ENCODE measurements at places on chromosomes 2 and 18. TPM values are rescaled to one million over a fixed set of nuclear protein-coding genes. Genes with fewer than 3 reads are reported as not detected.

The BZW1 gene
- total RNA-seq = 268 TPM

The LIMS3 gene
- total RNA-seq = not detected

The TEKT4 gene
- not detected for total RNA-seq

The HOXD13 gene
- total RNA-seq = not detected

The RGPD4 gene
- total RNA-seq = not detected

The LRRTM1 gene
- total RNA-seq = not detected

The SALL3 gene
- not detected for total RNA-seq

The UNC80 gene
- 0.04 TPM for total RNA-seq

The RAPGEF4 gene
- 3.3 TPM for total RNA-seq

DNA sequence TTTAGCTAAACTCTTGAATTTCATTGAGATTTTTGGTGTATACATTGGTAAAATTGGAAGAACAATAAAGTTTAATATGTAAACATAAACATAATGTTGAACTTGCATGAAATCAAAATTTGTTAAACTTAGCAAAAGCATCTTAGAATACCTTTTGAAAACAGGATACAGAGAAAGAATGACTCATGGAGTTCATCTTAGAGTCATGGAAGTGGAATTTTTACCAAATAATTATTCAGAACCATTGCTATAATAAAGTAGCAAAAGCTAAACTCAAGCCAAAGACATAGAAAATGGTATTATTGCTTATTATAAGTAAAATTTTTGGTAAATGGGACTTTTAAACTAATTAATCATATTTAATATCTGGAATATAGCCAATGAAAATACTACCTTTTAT, 841.6 kb upstream of the SLC39A10 start:
- no peak for ATAC-seq

DNA sequence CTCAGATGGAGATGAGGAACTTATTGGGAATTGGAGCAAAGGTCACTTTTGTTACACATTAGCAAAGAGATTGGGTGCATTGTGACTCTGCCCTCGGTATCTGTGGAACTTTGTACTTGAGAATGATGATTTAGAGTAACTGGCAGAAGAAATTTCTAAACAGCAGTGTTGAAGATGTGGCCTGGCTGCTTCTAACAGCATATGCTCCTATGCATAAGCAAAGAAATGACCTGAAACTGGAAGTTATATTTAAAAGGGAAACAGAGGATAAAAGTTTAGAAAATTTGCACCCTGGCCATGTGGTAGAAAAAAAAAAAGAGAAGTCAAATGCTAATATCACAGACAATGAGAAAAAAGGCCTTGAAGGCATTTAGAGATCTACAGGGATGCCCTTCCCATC, 256.8 kb upstream of the ZC3H15 start:
- ATAC-seq = no peak

DNA sequence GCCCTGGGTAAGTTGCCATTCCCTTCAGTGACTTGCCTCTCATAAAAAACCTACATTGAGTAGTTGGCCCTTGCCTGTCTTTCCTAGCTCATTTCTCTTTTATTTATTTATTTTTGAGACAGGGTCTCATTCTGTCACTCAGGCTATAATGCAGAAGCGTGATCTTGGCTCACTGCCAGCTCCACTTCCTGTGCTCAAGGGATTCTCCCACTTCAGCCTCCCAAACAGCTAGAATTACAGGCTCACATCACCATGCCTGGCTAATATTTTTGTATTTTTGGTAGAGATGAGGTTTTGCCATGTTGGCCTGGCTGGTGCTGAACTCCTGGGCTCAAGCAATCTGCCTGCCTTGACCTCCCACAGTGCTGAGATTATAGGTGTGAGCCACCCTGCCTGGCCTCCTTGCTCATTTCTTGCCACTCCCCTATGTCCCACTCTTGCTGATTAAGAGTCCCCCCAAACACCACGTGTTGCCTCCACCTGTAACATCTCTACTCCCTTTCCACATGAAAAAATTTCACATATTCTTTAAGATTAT, 12.6 kb downstream of the EVA1A start:
- no peak for ATAC-seq

GRCh38 chr2:40371525-40372282, 80.2 kb downstream of the SLC8A1 start:
- no peak for ATAC-seq

DNA sequence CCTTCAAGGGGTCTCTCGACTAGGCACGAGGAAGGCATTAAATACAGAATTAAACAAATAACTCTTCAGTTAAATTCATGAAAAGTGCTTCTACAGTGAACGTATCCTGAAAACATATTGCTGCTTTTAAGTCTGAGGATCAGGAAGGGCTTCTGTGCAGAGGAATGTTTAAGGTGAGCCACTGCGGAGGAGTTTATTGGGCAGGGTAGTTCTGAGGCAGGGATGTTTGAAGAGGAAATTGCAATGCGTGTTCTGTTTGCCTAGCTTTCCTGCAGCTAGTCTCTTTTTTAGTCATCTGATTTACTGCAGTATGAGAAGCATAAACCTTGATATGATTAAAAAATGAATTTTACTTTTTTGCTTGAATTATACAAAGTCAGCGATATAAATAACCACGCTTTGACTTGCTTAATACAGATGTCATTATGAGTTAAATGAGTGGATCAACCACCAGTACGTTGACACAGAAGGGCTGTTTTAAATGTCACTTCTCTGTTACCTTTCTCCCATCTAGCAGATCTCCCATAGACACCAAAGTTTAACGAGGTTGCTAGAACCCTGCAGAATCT, 98.7 kb downstream of the CTNNA2 start:
- no peak for ATAC-seq

GRCh38 chr2:180677930-180678624, 302.3 kb upstream of the UBE2E3 start:
- peak; percentile 74 for ATAC-seq

DNA sequence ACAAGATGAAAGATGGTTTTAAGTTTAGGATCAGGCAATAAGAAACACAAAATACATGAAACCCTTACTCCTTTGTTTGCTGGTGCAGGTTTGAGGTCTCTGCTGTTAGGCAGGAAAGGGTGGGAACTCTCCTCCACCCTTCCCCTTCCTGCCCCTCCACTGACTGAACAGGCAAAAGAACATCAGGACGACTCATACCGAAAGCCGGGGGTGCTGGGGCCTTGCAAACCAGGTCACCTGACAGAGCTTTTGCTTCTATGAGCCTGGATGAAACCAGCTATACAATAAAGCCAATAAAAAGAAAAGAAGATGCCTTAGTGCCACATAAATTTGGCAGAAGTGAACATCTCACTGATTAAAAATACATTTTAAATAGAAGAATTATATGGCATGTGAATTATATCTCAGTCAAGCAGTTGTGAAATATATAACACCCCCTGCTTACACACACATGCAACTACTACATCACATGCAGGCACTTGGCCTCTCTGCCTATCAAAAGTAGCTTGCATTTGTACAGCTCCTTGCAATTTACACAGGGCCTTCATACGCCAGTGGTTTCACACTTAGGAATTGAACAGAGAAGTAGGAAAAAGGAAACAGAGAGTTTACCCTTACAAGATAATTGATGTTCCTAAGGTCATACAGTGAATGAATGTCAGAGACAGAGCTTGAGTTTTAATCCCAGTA, 215.1 kb upstream of the TRIB2 start:
- peak; percentile 67 for ATAC-seq

DNA sequence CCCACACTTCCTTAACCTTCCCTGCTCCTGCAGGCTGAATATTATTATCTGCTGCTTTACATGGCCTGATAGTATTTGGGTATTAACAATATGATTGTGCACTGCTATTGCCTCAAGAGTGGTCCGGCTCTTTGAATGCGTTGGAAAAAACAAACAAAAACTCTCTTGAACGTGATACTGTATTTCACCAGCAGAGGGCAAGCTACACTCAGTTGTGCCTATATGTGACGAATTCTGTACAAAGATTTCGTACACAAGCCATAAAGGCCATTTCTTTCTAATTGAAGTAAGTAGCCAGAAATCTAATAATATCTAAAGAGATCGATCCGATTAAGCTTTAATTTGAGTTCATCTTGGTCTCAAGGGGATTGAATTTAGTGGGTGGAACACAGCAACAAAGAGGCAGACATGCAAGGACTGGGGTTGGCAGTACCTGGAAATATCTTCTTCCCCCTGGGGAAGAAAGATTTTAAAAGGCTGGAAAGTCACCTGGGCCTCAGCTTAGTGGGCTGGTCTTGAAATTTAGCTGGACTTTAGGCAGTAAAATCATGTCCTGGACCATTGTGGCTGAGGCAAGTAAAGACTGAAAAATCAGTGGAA, 49.3 kb upstream of the RAB6D start:
- peak; percentile 62 for ATAC-seq

DNA sequence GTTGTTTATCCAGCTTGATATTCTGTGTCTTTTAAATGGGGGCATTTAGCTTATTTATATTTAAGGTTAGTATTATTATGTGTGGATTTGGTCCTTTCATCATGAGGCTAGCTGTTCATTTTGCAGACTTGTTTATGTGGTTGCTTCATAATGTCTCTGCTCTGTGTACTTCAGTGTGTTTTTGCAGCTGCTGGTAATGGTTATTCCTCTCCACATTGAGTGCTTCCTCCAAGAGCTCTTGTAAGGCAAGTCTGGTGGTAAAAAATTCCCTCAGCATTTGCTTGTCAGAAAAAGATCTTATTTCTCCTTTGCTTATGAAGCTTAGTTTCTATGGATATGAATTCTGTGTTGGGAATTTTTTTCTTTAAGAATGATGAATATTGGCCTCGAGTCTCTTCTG, 47.8 kb upstream of the NT5C1B start:
- ATAC-seq = no peak

- ATAC-seq = no peak
Measured at GRCh38 chr18:26729449-26729848, 136.1 kb downstream of the AQP4 start.

- ATAC-seq = peak; percentile 74
Measured at GRCh38 chr2:50952596-50952995, 79.3 kb downstream of the NRXN1 start.

GRCh38 chr2:180621366-180621765, 359.0 kb upstream of the UBE2E3 start:
- ATAC-seq = no peak

GRCh38 chr18:73752965-73753364, 394.7 kb downstream of the FBXO15 start:
- no peak for ATAC-seq

GRCh38 chr2:30656079-30656478, 151.2 kb downstream of the CAPN13 start:
- ATAC-seq = no peak

DNA sequence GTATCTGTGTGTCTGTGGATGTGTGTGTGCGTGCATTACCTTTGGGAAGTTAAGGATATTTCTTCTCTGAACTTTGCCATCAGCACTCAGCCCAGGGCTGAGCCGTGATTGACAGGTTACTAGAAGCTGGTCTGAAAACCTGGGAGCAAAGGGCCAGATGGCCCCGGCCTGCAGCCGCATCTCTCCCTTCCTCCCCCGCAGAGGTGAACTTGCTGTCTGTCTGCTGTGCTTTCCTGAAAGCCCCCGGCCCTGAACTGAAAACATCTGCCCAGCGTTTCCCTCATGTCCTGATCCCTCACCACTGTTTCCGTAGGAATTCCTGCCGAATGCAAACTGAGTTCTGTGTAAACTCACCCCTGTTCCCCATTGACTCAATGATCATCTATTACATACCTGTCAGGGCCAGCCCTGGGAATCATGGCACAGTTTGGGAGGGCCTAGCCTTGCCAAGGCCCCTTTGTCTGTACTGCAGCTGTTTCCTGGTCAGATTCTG, 45.8 kb downstream of the MYCN start:
- ATAC-seq = no peak

GRCh38 chr18:76866666-76867065, 44.3 kb downstream of the ZNF236 start:
- ATAC-seq = no peak

GRCh38 chr2:239401881-239402233, 1.0 kb upstream of the HDAC4 start:
- ATAC-seq = no peak

DNA sequence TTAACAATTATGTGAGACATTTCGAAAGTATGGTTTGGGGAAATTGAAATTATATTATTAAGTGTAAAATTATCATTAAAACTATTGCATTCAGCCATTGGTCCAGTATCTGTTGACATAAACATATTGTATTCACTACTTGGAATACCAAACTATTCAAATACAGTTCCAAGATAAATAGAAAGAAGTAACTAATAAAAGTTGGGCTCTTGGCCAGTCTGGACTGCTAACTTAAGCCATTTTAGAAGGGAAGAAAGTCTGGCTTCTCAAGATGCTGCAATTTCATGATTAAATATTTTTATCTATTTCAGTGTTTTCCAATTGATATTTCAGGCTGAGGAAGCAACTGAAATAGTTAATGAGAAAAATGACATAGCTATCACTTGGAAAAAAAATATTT, 109.8 kb upstream of the CHRNA1 start:
- ATAC-seq = no peak

DNA sequence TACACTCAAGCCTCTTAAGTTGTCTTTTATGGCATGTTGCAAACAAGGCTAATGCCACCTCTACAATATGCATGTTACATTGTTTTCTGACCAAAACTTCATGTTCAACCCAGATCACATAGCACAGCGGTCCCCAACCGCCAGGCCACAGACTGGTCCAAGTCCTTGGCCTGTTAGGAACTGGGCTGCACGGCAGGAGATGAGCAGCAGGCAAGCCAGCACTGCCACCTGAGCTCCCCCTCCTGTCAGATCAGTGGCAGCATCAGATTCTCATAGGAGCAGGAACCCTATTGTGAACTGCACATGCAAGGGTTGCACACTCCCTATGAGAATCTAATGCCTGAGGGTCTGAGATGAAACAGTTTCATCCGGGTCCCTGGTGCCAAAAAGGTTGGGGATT, 324.8 kb upstream of the CHAC2 start:
- ATAC-seq = no peak

DNA sequence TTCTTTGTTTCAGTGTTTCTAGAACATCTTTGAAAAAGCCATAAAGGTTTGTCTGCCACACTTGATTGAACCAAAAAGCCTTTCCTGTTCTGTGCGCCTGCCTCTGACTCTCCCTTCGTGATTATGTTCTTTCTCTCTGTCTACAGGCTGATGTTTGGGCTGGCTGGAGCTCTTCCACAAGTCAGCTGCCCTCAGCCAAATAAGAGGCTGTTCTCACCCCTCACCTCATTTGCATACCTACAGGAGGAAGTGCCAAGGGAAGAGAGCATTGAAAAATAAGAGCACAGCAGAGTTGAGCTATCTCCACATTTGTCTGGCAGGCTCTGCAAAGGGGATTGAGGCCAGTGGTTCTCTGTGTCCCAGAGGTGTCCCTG, 15.8 kb downstream of the INPP5D start:
- peak; percentile 81 for ATAC-seq

GRCh38 chr18:4758980-4759379, 303.9 kb upstream of the DLGAP1 start:
- ATAC-seq = no peak

- peak; percentile 63 for ATAC-seq
Measured at GRCh38 chr2:12044857-12045256, 298.4 kb downstream of the LPIN1 start.

DNA sequence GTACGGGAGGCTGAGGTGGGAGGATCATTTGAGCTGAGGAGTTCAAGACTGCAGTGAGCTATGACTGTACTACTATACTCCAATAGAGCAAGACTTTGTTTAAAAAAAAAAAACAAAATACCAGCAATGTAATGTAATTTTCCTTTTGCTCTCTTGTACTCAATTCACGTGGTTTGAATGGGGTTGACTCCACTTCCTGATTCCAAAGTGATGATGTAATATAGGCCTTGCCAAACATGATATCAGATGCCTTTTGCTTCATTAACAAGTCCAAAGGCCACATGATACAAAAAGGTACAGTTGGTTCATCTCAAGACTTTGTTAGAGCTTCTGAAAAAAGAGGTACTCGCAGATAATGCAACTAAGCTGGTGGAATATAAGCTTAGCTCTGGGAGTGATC, 321.8 kb downstream of the ZEB2 start:
- ATAC-seq = no peak

GRCh38 chr2:235127931-235128330, 176.1 kb downstream of the SH3BP4 start:
- ATAC-seq = no peak
